ENCODE measurements at places on chromosomes 3 and 15.

GRCh38 chr15:70201425-70201775 is 103.7 kb upstream of the TLE3 start:
- no peak for DNase-seq

DNA sequence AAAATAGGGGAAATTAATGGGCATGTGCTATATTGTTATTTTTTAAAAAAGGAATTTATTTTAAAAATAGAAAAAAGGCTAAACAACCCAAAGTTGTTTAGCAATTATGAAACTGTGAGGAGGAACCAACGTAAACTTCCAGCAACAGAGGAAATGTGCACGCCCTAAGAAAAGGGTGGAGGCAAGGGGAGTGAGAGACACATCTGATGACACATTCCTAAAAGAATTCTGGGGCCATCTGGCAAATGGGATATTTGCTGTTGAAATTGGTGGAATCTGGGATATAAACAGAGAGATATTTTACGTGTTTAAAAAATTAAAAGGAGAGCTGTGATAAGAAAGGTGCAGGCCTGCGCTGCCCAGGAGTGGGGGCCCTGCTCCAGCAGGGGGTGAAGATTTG is 50.8 kb upstream of the MUC13 start:
- no peak for DNase-seq

DNA sequence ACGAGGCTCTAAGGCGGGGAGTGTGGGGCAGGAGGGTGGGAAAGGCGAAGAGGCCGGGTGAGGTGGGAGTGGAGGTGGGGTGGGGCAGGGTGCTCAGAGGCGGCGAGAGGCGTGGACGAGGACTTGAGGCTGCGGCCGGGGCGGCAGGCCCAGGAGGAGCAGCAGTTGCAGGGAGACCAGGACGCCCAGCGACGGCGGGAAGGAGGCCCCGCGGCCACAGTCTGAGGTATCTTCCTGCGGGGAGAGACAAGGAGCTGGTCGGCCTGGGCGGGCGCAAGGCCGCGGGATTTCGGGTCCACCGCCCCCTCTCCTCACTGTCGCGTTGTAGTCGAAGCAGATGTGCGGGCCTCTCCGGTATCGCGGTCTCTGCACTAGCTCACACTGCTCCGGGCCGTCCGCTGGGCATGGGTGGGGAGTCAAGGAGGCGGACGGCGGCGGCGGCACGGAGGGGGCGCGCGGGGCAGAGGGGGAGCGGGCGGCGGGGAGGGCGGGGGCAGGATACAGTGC is 5.3 kb upstream of the TMEM115 start:
- no peak for DNase-seq

- DNase-seq: peak; percentile 49
Measured at GRCh38 chr3:32420126-32421038, 28.7 kb downstream of the CMTM7 start.

DNA sequence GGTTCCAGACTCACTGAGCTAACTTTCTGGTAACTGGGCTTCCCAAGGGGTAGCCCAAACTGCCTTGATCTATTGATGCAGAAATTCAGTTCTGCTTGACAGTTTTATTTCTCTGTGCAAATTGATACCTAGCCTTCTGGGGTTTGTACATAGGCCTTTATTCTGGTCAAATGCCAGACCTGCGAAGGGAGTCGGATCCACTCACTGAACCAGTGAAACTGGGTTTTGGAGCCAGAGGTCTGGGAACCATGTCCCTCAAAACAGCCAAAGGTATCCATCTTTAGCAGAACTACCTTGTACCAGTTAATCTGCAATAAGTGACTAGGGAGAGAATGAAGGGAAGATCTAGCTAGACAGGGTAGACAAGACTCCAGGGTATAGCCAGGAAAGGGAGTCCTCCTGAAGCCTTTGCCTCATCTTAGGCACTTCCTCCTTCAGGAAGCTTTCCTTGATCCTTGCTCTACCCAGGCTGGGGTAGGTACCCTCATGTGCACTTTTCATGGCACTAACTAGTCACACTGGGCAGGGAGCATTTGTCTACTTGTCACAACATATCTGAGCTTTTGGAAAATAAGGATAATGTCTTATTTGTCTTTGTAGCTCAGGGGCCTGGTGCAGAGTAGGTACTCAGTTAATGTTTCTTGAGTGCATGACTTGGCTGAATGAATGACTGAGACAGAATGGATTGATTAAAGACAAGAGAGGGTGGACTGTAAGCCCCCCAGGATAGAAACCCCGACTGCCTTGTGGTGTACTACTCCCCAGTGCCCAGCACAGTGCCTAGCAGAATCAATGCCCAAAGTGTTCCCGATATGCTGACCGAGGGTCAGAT is 1.4 kb upstream of the SNX33 start:
- no peak for DNase-seq

GRCh38 chr3:11609481-11609880 is 34.2 kb downstream of the VGLL4 start:
- no peak for DNase-seq
